ENCODE measurements at places on chromosomes 12 and 14. TPM values are rescaled to one million over a fixed set of nuclear protein-coding genes. Genes with fewer than 3 reads are reported as not detected.

- no peaks in the 10 kb centered on the region for H3K27me3 ChIP-seq
- no peak overlapping the region for H3K27ac ChIP-seq
- no peak overlapping the region for H3K4me3 ChIP-seq
- no peaks in the 10 kb centered on the region for H3K36me3 ChIP-seq
Measured at GRCh38 chr14:84288781-84289180, 1241.2 kb upstream of the FLRT2 start.

DNA sequence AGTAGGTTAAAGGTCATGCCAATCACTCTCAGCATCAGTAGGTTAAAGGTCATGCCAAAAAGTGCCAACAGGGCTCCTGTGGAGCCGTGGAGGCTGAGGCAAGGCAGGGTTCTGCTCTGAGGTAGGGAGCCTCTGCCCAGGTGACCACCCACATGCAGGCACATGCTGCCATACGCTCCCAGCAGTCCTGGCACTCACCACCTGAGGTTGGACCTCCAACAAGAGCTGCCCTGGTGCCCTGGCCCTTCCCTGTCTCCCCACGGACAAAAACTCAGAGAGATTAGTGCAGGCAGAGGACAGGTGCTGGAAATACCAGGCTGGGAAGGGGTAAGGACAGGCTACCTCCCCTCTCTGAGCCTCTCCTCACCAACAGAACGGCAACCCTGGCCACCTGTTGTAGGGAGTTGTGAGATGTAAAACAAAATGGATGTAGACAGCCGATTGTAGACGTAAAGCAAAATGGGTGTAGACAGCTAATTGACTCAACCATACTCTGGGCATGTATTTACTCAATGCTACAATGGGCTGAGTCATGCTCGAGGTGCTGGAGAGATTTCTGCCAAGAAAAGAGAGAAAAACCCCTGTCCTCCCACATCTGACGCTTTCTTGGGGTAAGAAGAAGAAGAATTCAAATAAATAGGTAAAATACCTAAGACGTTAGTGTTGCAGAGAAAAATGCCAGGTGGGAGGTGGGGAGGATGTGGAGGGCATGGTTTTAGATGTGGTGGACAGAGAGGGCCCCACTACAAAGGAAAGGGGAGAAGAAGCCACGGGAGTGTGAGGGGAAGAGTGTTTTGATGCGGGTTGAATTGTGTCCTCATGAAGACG lies 32.4 kb downstream of the LTBP2 start:
- no peaks in the 10 kb centered on the region for H3K36me3 ChIP-seq
- peaks cover 6% of the 10 kb centered on the region for H3K4me1 ChIP-seq
- H3K4me3 ChIP-seq: no peak overlapping the region
- H3K27ac ChIP-seq: no peak overlapping the region
- no peaks in the 10 kb centered on the region for H3K27me3 ChIP-seq

GRCh38 chr12:87827638-87828264 lies 201.4 kb downstream of the C12orf50 start:
- no peaks in the 10 kb centered on the region for H3K27me3 ChIP-seq
- no peaks in the 10 kb centered on the region for H3K4me1 ChIP-seq
- no peak overlapping the region for H3K4me3 ChIP-seq
- H3K27ac ChIP-seq: no peak overlapping the region
- no peaks in the 10 kb centered on the region for H3K36me3 ChIP-seq

DNA sequence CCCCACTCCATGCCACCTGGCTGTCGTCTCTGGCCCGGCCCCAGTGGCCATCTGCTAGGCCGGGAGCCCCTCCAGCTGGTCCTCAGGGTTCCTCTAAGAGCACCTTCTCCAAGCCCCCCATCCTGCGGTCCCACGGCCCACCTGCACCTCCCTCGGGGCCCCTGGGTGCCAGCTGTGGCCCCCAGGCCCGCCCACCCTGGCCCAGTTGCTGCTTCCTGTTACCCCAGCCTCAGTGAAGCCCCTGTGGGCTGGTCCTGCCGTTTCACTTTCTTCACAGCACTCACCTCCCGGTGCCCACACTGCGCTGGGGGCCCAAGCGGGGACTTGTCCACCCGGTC lies 27.6 kb upstream of the NUDT14 start:
- H3K36me3 ChIP-seq: no peaks in the 10 kb centered on the region
- H3K27me3 ChIP-seq: no peaks in the 10 kb centered on the region
- H3K27ac ChIP-seq: no peak overlapping the region
- no peak for DNase-seq
- no peaks in the 10 kb centered on the region for H3K4me1 ChIP-seq

DNA sequence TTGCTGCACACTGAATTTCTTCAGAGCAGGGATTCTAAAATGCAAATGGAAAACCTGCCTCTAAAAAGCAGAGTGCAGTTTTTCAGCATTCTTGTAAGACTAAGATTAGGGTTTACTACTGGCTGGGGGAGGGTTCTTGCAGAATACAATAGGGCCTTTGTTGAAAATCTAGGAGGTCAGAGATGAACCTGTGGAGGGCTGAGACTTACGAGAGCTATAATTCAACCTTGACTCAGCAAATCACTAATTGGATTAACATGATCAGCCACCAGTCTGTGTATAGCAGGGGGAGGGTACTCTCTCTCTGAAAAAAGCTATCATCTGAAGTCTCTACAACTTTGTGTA lies 92.6 kb upstream of the HIF1A start:
- no peak for DNase-seq
- H3K4me3 ChIP-seq: peak overlapping the region; percentile 40
- no peaks in the 10 kb centered on the region for H3K36me3 ChIP-seq
- no peak overlapping the region for H3K27ac ChIP-seq

GRCh38 chr14:61428261-61428660 lies 106.9 kb downstream of the PRKCH start:
- no peak overlapping the region for H3K4me3 ChIP-seq
- no peaks in the 10 kb centered on the region for H3K36me3 ChIP-seq
- no peaks in the 10 kb centered on the region for H3K27me3 ChIP-seq
- no peak overlapping the region for H3K27ac ChIP-seq
- DNase-seq: no peak

DNA sequence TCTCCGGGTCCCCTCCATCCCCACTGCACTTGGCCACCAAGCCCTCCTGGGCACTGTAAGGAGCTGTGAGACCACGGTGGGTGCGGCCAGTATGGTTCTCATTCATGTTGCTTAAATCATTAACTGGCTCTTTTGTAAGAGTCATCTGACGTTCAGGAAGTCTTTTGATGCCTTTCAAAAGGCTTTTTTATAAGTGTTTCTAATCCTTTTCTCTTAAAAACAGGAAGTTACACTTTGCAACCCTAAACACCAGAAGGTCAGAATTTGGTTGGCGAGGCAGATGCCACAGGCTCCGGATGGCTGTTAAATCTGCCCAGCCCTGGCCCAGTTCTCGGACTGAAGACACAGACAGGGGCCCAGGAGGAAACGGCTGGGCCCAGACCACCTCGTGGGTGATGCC lies 26.1 kb upstream of the DIO3 start:
- no peak overlapping the region for H3K4me3 ChIP-seq
- H3K36me3 ChIP-seq: no peaks in the 10 kb centered on the region
- H3K4me1 ChIP-seq: no peaks in the 10 kb centered on the region
- DNase-seq: no peak
- no peaks in the 10 kb centered on the region for H3K27me3 ChIP-seq
- H3K27ac ChIP-seq: no peak overlapping the region

DNA sequence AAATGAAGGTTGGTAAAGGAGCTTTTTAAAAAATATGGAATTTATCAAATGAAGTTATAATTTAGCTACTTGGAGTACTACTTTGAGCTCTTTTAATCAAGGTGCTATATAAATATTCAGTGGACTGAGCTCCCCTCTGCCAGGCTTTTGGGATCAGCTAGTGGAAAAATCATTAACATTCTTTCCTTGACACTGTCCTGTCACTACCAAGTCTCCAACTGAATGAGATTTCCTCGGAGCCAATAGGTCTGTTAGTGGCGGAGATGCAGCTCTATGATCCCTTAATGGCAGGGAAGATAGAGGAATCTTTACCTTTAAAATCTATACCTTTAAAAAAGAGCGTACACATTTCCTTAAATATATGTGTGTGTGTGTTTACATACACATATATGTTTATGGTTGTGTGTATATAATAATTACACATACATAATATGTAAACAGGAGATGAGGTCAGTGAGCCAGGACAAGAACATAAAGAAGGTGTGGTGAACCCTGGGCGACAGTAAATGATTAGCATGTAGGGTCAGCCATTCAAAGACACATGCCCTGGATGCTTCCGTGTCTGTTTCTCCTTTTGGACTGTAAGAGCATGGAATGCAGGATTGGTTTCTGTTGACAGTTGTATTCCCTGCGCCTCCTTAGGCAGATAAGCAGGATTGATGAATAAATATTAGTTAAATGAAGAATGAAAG lies 47.7 kb upstream of the ATP2A2 start:
- no peak for DNase-seq
- H3K27me3 ChIP-seq: no peaks in the 10 kb centered on the region
- no peaks in the 10 kb centered on the region for H3K4me1 ChIP-seq
- H3K36me3 ChIP-seq: no peaks in the 10 kb centered on the region
- H3K27ac ChIP-seq: no peak overlapping the region

- no peak overlapping the region for H3K27ac ChIP-seq
- no peaks in the 10 kb centered on the region for H3K27me3 ChIP-seq
- H3K36me3 ChIP-seq: no peaks in the 10 kb centered on the region
- H3K4me3 ChIP-seq: no peak overlapping the region
Measured at GRCh38 chr12:72110937-72111650, 161.1 kb upstream of the TRHDE start.

- no peak overlapping the region for H3K4me3 ChIP-seq
- no peak overlapping the region for H3K27ac ChIP-seq
- peaks cover 4% of the 10 kb centered on the region for H3K4me1 ChIP-seq
- DNase-seq: no peak
Measured at GRCh38 chr12:12606781-12607589, 4.7 kb upstream of the CREBL2 start.

- no peaks in the 10 kb centered on the region for H3K4me1 ChIP-seq
- no peak overlapping the region for H3K4me3 ChIP-seq
- H3K36me3 ChIP-seq: no peaks in the 10 kb centered on the region
- DNase-seq: no peak
- no peak overlapping the region for H3K27ac ChIP-seq
Measured at GRCh38 chr12:39682689-39683477, 63.3 kb upstream of the ABCD2 start.

- no peaks in the 10 kb centered on the region for H3K27me3 ChIP-seq
- no peak overlapping the region for H3K4me3 ChIP-seq
- H3K36me3 ChIP-seq: no peaks in the 10 kb centered on the region
- H3K27ac ChIP-seq: peak overlapping the region; percentile 25
Measured at GRCh38 chr12:46379352-46379751, 6.8 kb upstream of the SLC38A2 start.

DNA sequence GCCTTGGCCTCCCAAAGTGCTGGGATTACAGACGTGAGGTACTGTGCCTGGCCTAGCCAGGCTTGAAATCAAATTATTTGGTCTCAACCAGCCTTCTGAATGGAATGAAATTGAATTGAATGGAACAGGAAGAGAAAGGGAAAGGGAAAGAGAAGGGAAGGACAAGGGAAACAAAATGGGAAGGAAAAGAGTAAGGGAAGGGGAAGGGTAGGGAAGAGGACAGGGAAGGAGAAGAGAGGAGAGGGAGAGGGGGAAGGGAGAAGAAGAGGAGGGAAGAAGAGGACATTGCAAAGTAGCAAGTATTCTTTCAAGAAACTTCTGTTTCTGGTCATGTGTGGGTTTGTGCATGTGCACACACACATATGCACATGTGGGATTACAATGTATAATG lies 97.8 kb downstream of the ITPR2 start:
- no peak overlapping the region for H3K27ac ChIP-seq
- no peaks in the 10 kb centered on the region for H3K36me3 ChIP-seq
- DNase-seq: no peak
- H3K4me3 ChIP-seq: no peak overlapping the region

DNA sequence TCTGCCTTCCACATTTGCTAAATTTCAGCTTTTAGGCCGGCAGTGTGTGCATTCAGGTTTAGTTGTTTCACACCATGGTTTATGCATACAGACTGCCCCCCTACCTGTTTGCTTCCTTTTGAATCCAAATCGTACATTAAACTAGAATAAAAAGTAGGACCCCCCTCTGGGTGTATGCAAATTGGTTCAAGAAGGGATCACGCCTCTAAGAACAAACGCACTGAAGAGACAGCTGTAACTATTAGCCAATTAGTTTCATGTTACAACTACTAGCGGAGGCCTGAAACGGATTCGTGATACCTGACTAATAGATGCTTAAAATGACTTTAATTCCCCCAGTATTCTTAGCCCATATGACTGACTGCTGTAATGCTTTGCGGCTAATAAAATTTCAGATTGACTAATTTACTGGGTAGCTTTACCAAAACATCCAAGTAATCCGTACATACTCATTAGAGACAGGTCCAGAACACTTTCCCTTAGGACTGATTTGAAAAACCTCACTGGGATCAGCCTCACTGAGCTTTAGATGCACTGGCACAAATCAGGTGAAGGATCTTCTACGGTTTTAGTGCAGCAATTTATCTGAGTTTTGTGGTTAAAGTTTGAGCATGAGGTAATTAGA lies 411.8 kb downstream of the NPAS3 start:
- no peak overlapping the region for H3K4me3 ChIP-seq
- H3K27ac ChIP-seq: no peak overlapping the region
- H3K36me3 ChIP-seq: no peaks in the 10 kb centered on the region
- no peak for DNase-seq

DNA sequence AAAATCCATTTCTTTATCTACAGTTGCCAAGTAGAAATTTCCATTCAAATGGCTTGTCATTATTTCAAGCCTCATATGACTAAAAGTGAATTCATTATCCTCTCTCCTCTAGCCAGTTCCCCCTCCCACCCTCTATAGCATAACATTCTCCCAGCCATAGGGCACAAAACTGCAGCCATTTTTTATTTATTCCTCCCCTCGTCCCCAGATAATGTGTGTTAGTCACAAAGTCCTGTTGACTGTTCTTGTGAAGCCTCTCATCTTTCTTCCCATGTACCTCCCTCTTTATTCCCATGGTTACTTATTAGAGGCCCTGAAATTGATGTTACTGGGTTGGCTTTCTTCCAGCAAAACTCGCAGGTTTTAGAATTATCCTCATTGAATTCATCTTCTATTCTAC lies 13.2 kb downstream of the RTN1 start:
- no peaks in the 10 kb centered on the region for H3K4me1 ChIP-seq
- no peak for DNase-seq
- H3K4me3 ChIP-seq: no peak overlapping the region
- H3K27ac ChIP-seq: no peak overlapping the region
- no peaks in the 10 kb centered on the region for H3K36me3 ChIP-seq

GRCh38 chr14:96039633-96040311 lies 610 bp downstream of the C14orf132 start:
- peaks cover 9% of the 10 kb centered on the region for H3K27me3 ChIP-seq
- H3K27ac ChIP-seq: peak overlapping the region; percentile 12
- DNase-seq: no peak

DNA sequence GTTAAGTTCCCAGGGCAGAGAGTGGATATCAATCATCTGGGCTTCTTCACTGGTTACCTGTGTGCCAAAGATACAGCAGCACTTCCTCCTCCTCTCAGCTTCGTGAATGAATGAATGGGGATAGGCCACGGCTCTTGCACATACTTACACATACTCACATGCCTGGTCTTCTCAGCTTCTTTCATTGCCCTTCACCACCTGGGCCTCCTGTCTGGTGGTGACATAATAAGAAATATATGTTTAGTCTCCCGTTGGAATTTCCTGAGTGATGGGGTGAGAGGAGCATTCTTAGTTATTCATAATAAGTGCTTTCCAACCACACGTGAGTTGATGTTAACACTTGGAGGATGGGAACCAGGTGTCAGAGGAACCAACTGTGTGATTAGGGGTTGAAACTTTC lies 268.1 kb upstream of the RMST start:
- no peaks in the 10 kb centered on the region for H3K27me3 ChIP-seq
- no peak overlapping the region for H3K27ac ChIP-seq
- no peak overlapping the region for H3K4me3 ChIP-seq
- H3K36me3 ChIP-seq: no peaks in the 10 kb centered on the region
- no peak for DNase-seq

Gene IFNG-AS1
- not detected for total RNA-seq

Gene NUAK1
- total RNA-seq: 50.3 TPM

Gene SAMD4A
- total RNA-seq: 15.2 TPM

Gene FLRT2
- total RNA-seq: 4.5 TPM

Gene KLHL33
- not detected for total RNA-seq

All from Panc1 (cell line).